ENCODE measurements at places on chromosomes 1 and 21.

- no peak for DNase-seq
Observed at GRCh38 chr1:10975567-10976326, 36.7 kb upstream of the TARDBP start.

GRCh38 chr1:70528590-70529333 is 117.7 kb downstream of the CTH start:
- DNase-seq = no peak

DNA sequence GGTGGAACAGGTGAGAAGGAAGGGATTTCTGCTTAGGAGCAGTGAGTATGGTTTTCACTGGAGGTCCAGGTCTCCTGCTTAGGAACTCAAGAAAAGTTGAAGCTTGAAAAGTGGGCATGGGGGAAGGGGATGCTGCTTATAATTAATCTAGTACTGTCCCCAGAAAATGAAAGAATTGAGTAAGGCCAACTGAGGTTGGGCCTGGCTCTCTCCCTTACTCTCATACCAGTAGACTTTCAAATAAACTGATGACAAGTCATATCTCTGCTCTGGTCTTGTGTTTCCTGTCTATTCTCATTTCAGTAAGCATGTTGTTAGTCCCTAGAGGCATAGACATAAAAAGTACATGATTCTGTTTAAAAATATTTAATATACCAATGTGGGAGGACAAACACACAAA is 26.4 kb downstream of the CD48 start:
- DNase-seq = no peak

DNA sequence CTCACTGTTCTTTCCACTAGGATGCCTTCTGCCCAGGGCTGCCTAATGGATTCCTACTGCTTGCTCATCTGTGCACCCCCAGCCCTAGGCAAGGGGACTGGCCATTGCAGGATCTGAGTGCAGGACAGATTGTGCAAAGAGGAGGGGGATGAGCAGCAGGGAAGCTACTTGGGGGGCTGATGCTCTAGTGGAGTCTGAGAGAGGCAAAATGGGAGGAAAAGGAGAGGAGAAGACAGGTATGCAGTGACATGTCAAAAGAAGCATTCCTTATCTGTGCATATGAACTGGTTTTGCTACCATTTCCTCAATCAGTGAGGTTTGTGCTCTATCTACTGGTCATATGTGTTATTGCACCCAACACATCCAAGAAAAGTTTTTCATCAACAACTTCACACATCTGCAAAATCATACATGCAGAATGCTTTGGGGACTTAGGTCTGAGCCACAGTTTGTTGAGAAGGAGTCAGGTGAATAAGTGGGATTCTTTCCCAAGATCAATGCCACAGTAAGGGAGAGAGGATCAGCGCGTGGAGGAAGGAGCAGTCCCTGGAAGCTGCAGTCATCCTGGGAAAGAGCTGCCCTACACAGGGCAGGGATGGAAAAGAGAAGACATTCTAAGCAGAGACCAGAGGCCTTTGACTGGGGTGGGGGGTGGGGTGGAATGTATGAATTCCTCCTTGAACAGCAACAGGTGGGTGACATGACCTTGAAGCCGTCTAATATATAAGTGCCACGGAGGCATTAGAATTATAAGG is 14.4 kb downstream of the SLC5A9 start:
- DNase-seq = no peak

DNA sequence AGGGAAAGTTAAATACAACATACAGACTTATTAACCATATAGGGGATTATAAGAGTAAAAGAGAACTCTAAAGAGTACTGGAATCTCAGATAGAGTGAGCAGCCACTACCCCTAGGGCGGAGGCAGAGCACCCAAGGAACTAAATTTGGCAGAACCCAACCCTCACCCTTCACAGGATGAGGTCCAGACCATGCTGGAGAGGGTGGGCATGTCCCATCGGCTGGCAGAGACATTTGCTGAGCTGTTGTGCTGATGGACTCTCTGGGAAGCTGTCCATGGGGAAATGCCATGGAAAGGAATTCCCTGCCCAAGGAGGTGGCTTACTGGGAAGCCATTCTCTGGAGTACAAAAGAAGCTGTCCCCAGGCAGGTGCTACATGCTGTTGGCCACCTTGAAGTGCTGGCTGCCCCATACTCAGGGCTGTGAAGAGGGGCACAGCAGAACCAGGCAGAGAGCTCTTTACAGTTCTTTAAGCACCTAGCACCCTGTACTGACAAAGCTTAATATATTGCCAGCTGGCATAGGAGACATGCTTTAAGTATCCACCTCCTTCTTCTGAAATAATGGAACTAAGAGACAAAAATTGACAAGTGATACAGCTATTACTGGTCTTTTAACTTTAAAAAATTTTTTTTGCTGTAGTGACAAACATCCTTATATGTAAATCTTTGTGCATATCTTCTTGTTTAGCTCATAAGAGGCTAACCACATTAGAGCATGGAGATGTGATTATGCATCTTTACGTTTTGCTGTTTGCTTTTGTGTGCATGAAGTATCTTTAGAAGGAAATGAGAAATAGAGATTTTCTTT is 29.6 kb downstream of the TSNAX start:
- DNase-seq = no peak

DNA sequence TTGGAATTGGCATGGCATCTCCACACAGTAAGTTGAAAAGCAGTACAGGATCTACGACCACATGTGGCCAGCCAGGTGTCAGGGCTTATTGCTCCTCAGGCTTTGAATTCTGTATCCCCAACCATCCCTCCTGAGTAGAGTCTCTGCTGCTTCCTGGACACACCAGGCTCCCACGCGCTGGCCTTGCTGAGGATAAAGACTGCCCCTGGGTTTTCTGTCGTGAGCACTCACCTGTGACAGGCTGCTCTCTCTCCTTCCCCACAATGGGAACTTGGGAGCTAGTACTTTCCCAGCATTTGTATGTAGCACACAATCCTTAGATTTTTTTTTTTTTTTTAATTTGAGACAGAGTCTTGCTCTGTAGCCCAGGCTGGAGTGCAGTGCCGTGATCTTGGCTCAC is 33.6 kb downstream of the PBX1 start:
- DNase-seq = no peak

DNA sequence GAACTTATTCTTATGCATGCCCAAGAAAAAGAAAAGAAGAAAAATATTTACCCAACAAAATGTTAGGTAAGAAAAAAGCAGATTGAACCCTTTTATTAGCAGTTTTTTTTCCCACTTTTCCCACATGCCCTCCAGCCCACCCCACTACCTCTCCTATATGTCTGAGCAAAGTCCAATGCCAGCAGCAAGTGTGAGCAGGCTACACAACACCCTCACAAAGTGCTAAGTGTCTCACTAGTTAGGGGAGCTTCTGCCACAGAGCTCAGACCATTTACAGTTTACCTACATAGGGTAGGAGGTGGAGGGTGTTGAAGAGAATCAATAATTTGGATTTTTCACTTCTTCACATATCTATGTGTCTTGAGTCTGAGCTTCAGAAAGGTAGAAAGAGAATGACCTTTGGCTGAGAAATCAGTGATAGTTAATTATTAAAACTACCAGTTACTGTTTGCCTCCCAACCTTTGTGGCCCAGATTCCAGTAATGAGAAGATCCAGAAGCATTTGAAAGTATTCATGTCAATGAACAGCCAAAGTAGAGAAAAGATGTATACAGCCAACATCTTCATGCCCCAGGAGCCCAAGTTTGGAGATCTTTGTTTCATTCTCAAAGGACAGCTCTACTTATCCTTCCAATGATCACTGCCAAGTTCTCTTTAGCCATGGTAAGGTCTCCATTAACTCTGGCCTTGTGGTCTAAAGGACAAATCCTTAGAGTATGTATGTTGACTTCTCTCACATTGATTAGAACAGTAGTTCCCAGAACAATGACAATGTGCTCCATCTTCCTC is 26.2 kb downstream of the OR10J5 start:
- no peak for DNase-seq

DNA sequence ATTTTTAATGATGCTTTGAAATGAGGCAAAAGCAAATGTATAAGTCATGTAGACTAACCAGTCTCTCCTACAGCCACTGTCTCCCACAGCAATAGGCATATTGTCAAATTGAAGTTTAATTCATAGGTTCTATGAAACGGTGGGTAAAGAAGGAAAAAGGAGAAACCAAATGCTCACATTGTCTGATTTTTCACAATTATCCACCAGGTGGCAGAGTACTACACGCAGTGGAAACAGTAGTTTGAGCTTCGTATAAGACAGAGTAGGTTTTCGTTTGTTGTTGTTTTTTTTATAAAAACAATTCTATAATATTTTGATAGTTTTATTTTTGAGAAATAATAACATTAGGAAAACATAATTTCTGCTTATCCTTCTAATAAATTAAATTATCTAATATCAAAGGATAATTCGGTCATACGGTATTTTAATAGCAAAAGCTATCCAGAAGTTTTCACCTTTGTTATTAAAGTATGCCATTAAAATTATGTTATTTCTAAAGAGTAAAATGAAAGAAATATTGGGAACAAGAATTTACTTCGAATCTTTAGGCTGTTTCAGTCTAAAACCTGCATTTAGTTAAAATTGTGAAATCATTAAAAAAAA is 39.1 kb downstream of the TYW3 start:
- DNase-seq = peak; percentile 42

GRCh38 chr21:44702111-44702972 is 5.4 kb downstream of the KRTAP10-12 start:
- no peak for DNase-seq

- no peak for DNase-seq
Observed at GRCh38 chr1:60848583-60849188, 233.7 kb upstream of the NFIA start.

- no peak for DNase-seq
Observed at GRCh38 chr1:221776495-221777301, 34.8 kb upstream of the DUSP10 start.

DNA sequence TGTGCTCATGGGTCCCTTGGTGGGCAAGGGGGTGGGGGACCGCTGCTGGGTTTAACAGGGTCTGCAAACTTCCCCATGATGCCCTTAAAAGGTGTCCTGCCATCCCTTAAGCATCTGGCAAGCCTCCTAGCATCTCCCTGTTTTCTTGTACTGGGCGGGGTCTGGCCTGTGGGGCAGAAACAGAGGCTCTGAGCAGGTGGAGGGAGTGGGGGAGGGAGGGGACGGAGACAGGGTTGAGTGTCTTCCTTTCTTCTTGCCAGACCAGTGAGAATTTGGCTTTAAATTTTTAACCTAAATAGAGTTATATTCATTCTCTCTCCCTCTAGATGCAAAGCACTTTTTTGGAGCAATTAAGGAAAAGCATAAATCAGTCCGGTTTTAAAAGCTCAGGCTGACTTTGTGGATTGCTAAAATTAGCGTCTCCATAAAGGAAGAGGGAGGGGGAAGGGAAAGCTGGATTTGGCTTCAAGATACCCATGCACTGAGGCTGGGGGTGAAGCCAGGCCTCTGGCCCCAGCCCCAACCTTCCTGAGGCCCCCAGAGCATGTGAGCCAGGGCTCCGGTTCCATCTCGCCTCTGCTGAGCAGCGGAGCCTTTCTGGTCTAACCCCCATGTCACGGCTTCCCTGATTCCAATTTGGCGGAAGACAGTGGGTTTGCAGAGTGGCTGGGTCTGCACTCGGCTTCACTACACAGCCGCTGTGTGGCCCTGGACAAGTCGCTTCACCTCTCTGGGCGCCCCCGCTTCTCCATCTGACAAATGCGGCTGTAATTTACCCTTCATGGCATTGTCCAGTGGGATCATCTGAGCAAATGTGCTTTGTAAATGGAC is 25.3 kb downstream of the IGSF21 start:
- DNase-seq = no peak

GRCh38 chr1:6459850-6460265 is 6.1 kb downstream of the TNFRSF25 start:
- DNase-seq = no peak
